NCI-H345 (cell line): ENCODE measurements at places on chromosomes 7 and 10.
A peak's percentile ranks its signal among the peaks of the same experiment; 100 is the strongest.

DNA sequence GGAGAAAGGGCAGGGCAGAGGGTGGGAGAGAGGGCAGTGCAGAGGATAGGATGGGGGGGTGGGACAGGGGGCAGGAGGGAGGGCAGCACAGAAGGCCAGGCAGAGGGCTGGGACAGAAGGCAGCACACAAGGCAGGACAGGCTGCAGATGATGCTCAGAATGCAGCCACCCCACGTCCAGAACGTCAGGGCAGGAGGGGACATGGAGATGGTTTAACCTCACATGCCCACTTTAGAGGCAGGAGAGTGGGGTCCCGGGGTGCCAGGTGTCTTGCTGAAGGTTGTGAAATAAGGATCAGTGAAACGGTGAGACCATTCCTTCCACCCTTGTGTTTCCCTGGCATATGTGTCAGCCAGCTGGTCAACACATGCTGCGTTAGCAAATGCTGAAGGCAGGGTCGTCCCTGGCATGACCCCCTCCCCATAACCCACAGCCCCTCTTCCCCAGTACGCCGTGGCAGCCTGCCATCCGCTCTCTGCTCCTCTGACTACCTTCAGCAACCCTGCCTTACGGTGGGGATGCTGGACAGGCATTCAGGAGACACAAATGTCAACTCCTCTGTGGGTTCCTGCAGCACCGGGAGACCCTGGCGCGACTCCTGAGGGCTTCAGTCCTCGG lies 592.1 kb downstream of the DNAJB6 start:
- no peak for DNase-seq

- no peak for DNase-seq
These were observed 13.5 kb downstream of the IKZF1 start for GRCh38 chr7:50317697-50318669.

- DNase-seq: no peak
These were observed 168.6 kb downstream of the PRKCQ start for GRCh38 chr10:6411436-6411835.

GRCh38 chr7:108503112-108504026 lies 22.6 kb downstream of the PNPLA8 start:
- DNase-seq: no peak

GRCh38 chr7:22858640-22859561 lies 36.3 kb upstream of the TOMM7 start:
- DNase-seq: no peak

GRCh38 chr10:86261941-86262687 lies 104.5 kb downstream of the GRID1 start:
- peak; percentile 31 for DNase-seq

DNA sequence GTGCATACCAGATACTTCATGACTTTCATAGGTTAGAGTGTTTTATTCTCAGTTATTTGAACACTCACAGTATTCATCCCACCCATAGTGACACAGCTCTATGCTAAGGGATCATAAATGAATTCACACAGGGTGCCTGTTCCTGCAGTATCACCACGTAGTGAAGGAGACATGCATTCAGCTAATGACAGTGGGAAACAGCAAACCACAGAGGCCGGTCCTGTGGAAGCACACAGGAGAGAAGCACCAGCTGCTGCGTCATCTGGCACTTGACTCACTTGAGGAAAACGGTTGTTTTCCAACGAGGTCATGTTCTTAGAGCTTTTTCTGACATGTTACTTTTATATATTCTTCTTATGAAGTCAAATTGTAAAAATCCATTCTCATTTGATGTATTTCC lies 73.0 kb downstream of the UBE3C start:
- no peak for DNase-seq

DNA sequence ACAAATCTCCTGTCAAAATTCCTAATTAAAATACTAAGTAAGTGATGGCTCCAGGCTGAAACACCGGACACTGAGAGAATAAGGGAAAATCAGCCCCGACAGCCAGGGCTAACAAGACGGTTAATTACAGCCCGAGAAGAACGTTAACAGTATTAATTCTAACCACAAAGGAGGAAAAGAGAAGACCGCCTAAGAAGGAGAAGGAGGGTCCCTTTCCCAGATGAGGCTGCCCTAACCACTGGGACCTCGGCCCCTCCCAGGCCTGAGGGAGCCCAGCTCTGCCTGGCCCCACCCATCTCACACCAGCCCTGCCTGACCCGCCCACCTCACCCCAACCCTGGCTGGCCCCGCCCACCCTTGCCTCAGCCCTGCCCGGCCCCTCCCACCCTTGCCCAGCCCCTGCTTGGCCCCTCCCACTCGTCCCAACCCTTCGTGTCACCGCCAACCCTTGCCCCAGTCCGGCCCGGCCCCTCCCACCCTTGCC lies 51.3 kb downstream of the PWWP2B start:
- no peak for DNase-seq
